ENCODE measurements at places on chromosomes 5 and 9.

- no peak for DNase-seq
These were observed 209.3 kb downstream of the GAPVD1 start for GRCh38 chr9:125470767-125471580.

- DNase-seq, result no peak
These were observed 75.4 kb upstream of the MAN2A1 start for GRCh38 chr5:109614301-109614700.

DNA sequence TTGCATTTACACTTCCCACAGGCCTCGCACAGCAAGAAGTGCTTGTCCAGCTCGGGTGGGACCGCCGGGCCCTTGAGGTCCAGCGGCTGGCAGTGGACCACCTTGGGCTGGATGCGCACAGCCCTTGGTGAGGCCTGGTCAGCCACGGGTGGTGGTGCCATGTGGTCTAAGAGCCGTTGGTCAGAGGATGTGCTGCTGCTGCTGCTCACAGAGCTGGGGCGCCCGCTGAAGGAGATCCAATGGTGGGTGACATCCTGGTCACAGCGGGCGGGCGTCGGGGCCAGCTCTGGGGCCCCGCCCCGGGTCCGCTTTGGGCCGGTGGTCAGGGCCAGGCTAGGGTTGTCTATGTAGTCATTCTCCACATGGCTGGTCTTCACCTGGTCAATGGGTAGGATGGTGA lies 10.2 kb downstream of the SPRY4 start:
- DNase-seq, result no peak

- no peak for DNase-seq
These were observed 367.7 kb downstream of the PRELID2 start for GRCh38 chr5:145467446-145467845.

DNA sequence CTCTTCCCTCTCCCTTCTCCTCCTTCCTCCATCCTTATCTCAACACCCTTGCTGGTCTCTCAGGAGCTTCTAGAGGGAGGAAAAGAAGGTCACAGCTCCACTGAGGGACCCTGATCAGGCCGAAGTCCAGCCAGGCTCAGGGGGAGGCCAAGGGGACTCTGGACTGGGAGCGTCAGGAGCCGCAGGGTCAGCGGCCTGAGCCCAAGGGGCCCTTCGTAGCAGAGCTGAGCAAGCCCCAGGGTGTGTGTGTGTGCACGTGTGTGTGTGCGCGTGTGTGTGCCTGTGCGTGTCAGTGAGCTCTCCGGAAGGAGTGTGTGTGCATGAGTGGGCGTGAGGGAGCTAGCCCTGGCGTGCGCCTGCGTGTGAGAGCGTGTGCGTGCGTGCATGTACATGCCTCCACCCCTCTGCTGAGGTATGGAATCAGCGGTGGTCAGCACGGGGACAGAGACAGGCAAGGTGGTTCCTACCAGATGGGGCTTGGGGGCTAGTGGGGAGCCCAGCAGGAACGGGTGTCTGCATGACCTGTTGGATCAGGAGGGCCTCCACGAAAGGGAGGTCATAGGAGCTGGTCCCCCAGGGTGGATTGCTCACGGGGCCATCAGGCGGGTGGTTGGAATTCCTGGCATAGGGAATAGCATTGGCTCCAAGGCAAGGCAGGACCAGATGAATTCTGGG lies 10.0 kb upstream of the AGPAT2 start:
- DNase-seq, result peak; percentile 15

- DNase-seq, result no peak
These were observed 2217.4 kb upstream of the WWC1 start for GRCh38 chr5:166073901-166074581.

DNA sequence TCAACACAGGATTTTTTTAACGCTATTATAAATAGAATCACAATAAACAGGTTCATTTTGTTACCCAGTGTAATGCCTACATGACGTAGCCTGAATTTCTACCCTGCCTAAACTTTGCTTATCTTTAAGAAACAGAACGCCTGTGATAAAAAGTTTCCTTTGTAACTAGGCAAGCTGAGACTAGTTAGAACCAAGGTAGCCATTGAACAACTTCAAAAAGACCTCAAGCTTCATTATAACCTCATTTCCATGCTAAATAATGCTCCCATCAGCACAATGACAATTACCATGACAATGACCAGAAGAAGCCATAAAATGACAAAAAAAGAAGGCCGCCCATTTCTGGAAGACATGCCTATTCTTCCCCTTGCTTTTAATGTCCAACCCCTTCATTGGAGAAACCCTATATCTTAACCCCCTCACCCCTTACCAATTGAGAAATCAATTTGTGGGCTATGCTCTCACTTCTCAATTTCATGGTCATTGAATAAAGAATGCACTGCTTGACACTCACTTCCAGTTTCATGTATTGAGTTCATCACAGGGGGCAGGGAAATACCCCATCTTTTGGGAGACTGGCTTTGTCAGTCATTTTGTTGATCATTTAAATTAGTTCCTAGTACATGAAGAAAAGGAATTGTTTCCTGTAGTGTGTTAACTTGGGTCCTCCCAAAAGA lies 276.8 kb downstream of the MCTP1 start:
- DNase-seq, result no peak
